Stimulated activated CD8-positive, alpha-beta memory T cell treated with anti-CD3 and anti-CD28 coated beads, Interleukin-7, amount 100 ng/mL, for 24 hours (primary cell): ENCODE measurements at places on chromosomes 1 and 21.

DNA sequence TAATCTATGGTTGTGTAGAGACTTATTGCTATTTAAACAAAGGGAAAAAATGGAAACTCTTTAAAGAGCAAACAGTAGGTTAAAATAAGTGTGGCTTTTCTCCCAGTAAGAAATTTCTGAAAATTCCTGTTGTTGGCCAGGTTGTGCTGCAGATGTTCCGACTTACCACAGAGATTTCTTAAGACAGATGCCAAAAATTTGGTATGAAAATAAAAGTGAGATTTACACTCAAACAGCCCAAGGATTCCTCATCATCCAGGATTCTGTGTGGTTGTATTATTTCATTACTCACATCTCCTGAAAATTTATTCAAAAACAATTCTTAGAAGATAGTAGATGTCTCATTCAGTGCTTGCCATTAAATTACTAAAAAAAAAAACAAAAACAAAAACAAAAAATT lies 296.7 kb upstream of the PTBP2 start:
- no peak for DNase-seq

DNA sequence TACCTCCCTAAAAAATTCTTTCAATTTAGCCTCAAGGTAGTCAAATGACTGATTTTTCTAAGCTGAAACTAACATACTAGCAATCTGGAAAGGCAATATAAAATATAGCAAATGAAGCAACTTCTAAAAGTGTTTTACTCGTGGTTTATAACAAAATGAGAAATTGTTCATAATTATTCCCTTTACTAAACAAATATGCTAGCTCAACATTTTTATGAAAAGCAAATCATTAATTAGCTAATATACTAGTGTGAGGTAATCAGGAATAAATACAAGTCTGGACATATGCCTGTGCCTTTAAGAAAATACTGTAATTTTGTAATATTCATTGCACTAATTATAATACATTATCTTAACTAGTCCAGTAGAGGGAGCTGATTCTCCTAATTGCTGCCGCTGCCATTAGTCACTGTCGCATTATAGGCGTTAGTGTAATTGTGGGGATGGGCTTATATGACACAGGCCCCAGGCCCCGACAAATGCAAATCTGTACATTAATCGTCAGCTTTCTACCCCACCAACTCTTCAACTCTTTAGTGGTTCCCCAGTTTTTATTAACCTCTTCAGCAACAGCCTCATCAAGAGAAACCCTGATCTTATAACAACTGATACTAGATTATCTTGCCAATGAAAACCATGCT lies 160.9 kb downstream of the GABPA start:
- no peak for DNase-seq

DNA sequence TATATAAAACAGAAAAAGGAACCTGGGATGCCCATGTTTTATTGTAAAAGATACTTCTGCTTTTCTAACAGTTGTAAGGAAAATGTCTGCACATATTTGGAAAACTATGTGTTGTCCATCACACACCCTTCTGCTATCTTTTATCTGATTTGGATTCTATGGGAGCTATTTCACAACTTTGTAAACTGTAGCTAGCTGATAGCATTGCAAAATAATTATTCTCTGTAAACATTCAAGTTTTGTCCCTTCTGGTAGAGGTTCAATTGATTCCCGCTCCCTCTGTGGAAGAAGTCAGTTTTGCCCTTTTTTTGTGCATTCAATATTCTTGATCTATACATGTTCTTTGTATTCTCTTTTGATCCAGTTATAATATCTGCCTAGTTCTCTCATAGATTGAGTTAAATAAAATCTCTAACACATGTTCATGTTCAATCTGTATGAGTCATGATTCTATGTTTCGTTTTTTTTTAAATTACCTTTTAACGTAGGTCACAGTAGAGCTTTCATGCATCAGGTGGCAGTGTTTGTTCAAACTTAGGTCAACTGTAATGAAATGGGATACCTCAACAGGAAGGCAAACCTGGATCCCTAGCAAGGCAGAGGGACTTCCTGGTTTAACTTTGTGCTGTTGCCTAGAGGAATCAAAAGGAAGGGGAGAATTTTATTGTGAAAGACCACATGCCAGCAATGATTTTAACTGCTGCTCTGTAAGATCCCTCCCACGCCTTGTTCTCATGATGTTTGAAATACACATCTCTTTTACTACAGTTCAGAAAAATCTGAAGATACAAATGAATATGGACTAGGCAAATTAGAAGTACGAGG lies 26.0 kb upstream of the BCL9 start:
- DNase-seq: no peak

DNA sequence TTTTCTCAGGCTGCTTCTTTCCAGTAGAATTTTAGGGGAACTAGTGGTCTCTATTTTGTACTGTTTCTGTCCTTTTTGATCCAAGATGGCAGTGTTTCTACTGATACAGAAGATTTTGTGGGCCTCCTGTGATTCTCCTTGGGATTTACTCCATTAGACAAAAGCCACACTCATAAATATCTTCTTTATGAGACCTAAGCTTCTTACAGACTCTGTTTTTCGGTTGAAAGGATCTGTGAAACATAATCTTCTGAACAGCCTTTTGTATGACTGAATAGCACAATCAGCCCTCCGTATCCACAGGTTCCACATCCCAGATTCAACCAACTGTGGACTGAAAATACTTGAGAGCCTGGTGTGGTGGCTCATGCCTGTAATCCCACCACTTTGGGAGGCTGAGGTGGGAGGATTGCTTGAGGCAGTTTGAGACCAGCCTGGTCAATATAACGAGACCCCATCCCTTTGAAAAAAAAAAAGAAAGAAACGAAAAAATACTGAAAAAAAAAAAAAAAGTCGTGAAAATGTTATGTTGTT lies 10.8 kb upstream of the PSMD4 start:
- no peak for DNase-seq

DNA sequence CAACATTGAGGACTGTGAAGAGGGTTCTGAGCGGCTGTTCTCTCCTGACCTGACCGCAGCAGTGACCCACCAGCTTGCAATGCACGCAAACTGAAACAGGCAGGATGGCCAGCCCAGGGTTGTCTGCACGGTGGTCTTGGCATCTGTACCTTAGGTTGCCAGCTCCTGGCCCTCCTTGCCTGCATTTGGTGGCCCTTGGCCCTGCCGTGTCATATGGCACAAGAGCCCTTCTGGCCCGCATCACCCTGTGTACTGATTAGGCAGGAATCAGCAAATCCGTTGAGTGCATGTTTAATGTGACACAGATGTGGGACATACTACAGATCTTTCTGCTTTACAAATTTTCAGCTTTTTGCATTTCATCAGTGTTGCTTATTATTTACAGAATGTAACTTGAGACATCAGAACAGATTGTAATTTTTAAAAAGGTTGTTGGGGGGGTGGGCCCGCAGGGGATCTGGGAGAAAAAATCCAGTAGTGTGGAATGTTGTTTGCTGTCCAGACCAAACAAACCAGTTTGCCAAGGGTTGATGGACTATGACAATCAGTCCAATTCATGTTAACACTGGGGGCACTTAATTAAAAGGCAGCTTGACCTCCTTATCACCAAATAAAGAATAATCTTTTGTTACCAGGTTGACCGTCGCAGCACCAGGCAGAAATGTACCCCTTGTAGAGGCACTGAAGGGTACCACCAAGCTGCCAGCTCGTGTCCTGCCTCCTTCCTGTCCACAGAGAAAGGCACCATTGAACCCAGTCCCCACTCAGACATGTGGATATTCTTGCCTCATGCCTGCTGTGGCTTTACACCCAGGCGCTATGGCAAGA lies 132.6 kb downstream of the DHRS3 start:
- DNase-seq: no peak

DNA sequence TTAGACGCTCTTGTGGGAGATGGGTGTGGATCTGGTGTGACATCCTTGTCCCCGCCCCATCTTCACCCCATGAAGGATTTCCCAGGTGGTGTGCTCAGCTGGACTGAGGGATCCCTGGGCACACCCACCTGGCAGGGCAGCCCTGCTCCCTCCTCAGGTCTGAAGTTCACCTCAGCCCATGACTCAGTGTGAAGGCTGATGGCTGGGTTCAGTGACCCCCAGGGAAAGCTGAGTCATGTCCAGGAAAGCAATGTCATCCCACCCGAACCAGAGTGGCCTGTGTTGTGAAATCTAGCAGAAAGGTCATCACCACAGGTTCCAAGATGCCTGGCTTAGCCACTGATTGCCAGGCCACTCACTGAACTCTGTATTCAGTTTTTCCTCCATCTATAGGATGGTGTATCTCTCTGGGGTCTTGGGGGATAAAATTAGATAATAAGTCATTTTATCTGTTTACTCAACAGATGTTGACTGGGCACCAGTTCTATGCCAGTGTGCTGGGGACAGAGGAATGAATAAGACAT lies 97.7 kb upstream of the JUN start:
- DNase-seq: no peak
